Hematopoietic multipotent progenitor cell treated with erythropoietin and hydrocortisone succinate and interleukin-3 and kit ligand, for 15 days (in vitro differentiated cells): ENCODE measurements at places on chromosomes 11 and 22.

GRCh38 chr22:47102648-47103047 is 340.2 kb downstream of the TBC1D22A start:
- no peak for DNase-seq

DNA sequence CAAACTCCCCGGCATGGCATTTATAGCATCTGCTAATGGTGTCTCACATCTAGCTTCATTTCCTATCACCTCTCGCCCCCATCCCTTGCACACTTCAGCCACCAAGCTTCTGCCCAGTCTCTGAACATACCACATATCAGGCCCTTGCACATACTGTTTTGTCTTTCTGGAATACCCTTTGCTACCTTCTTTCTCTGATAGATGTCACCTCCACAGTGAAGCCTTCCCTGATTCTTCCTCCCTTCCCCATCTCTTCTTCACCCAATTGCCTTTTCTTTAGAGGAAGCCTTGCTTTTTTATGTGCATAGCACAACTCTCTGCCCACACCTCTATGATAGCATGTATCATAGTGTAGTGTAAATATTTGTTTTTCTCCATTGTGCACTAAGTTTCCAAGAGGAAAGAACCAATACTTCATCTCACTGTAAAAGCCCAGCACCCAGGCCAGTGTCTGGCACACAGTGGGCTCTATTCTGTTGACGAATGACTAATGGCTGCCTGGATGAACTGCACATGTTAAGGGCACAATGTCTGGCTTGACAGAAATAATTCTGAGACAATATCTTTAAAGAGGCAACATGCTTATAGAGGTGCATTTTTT is 27.8 kb downstream of the P4HA3 start:
- DNase-seq, result no peak

- peak; percentile 97 for DNase-seq
Measured at GRCh38 chr22:20916916-20917810, at the start of gene CRKL. TSS of gene CRKL (plus strand) at chr22:20917407. CDS start at chr22:20917935, 528 bp downstream.

DNA sequence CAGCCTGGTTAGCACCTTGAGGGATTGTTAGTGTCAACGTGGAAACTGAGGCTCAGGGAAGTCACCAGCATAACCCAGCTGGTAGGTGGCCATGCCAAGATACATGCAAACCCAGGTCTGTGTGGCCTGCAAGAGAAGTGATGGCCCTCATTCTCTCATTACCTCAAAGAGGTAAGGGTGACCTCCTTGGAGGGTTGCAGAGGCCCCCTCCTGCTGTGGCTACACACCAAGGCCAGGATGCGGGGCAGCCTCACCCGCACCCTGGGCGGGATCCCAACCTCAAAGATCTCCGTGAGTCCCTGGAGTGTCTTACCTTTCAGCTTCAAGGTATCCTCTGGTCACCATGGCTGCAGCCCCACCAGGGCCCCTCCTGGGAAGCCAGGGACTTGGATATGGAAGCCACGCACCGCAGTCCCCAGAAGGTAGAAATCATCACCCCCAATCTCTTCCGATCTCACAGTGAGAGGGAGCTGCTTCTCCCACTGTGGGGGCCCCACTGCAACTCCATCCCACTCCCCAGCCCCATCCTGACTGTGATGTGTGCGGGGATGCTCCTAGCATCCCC is 95.4 kb downstream of the MORC2 start:
- DNase-seq, result no peak

DNA sequence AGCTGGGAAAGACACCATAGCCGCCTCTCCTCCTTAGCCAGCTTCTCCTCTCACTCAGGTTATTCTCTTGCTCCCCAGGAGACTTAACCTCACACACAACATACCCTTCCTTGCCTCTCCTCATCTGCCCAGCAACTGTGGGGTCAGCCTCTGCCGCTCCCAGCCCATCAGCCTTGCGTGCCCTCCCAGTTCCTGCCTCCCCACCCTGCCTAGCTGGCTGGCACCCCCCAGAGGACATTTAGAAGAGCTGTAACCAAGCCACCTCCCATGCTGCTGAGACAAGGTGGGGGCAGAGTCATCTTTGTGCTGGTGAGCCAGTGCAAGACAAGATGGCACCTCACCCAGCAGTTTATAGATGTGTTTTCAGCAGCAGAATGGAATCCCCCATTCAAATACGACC is 38.2 kb downstream of the TOM1 start:
- DNase-seq, result no peak

DNA sequence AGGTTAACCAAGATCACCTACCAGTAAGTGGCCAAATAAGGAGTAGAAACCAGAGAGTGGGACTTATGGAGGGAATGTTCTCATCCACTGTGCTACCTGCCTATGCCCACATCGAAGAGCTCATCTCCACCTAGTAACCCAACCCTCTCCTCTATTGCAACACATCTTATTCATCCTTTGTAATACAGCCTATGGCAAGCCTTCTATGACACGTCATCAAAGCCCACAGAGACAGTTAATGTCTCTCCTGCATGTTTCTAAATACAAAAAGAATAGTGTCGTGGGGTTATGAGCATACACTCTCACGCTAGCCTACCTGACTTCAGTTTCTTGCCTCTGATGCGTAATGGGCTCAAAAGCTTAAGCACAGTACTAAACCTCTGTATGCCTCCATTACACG is 1158.1 kb upstream of the TENM4 start:
- no peak for DNase-seq

DNA sequence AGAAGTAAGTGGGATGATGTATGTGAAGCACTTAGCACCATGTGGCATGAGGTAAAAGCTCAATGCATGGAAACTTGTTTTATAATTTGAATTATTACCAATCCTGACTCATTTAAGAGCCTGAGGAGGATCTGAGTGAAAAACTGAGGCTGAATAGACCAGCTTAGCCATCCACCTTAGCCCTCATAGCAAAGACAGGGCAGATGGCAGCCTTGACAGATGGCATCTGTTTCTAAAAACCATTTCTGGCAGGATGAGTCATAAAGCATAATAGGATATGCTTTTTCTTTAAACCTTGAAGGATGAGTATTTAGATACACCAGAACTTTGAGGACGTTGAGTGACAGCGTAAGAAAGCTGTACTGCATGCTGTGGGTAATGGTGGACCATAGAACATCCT is 61.0 kb upstream of the NAV2 start:
- DNase-seq, result no peak

- no peak for DNase-seq
Measured at GRCh38 chr11:4084406-4085125, 10.0 kb upstream of the RRM1 start.

DNA sequence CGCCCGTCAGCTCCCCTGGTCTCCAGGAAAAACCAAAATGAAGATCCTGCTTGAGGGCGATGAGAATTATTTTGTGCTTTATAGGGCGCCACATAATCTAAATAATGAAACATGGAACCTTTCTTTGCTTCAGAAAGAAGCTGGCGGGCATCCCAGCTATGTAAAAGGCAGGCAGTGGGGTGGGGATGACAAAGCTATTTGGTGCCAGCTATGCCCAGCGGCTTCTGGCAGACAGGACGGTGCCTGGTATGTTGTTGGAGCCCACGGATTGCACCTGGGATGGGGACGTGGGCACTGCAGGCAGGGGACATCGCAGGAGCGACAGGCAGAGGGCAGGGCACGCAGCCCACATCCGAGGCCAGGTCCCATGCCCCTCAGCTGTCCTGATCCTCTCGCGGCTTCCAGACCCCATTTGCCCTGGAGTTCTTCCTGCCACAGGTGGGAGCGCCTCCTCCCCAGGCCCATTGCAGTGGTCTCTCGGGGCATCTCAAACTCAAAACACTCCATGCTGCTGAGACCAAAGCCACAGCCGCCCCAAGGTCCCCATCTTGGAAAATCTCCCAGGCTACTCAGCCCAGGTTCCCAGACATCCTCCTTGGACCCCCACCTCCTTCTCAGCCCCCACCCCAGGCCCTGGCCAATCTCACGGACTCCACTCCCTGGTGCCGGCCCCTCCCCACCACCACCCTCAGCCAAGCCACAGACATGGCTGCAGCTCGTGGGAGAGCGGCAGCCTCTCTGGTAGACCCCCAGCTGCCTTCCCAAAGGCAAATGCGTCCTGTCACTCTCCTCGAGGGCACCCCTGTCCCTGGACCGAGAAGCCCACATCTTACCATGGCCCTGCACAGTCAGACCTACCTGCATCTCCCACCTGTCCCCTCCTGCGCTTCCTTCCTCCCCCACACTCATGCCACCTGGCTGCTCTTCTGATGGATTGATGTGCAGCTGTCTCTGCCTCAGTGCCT is 45.7 kb downstream of the SHISAL1 start:
- DNase-seq, result no peak

DNA sequence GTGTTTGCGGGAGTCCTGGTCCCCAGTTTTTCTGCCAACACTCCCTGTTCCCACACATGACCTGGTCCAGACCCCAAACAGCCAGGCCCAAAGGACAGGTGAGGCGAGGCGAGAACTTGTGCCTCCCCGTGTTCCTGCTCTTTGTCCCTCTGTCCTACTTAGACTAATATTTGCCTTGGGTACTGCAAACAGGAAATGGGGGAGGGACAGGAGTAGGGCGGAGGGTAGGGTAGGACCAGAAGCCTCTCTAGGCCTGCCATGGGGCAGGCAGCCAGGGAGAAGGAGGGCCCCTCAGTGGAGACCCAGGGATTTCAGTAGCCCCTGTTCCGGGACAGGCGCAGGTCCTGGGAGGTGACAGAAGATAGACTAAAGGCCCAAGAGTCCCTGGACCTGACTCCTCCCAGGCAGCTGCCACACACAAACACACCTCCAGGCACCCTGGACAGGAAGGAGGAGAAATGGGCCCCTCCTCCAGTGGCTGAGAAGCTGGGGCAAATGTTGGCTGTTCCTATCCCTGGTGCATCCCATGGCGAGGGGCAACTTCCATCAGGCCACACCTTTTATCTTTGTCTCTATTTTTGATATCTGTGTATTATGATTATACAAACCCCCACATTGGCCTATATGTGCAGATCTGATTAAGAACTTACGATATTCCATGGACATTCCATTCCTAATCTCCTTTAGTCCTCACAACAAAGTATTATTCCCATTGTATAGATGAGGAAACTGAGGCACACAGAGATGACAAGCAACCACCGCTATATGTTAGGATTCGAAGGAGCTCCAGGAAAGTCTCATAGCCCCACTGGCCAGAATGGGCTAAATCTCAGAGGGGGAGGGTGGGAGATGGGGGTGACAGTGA is 626 bp upstream of the F2 start:
- DNase-seq, result no peak

- DNase-seq, result no peak
Measured at GRCh38 chr11:110903830-110904229, 191.6 kb upstream of the ARHGAP20 start.

DNA sequence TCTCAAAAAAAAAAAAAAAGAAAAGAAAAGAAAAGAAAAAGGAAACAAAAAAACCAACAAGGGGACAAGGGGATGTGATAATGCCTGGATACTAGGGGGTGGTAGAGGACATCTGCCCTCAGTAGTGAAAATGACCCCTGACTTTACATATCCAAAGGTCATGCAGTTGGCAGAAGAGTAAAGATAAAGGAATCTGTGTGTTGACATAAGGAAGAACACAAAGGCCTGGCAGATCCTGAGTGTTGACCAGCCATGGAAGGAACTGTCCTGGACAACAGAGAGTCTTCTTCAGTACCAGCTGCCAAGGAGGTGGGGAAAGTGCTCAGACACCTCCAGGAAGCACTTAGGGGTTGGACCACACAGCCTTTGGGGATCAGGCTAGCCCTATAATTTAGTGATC is 12.6 kb downstream of the SLC43A1 start:
- no peak for DNase-seq

- DNase-seq, result no peak
Measured at GRCh38 chr11:102920118-102920684, 35.3 kb downstream of the MMP13 start.

DNA sequence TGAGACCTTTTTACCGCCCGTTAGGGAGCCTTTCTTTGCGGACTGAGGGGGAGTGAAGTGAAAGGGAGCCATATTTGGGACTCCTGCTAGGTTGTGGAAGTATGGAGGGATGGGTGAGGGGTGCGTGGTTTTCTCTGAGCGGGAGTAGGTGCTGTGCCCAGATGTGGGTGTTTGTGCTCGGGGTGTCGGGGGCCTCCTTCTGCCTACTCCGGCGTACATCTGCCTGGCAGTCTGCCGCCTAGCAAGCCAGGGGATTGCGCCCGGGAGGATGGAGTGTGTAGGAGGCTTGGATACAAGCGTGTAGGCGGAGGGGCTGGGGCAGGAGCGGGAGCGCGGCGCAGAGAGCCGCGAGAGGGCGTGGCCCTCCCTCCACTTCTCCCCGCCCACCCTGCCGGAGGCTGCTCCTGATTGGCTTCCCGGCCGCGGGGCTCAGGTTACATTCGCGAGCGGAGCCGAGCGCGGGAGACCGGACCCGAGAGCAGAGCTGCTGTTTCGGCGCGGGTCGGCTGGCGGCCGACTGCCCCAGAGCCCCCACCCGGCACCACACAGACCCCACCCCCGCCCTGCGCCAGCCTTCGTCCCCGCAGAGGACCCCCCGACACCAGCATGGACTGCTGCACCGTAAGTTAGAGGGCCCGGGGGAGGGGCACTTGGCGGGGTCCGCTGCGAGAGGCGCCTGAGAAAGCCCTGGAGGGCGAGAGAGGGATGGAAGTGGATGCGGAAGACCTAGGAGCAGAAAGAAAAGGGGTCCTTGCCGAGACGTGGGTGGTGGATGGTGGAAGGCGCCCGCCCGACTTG is at the start of gene NRGN:
NRGN (plus strand) TSS at position 464 of the 798 bp plus-strand sequence; CDS start at position 607, 143 bp downstream.
- peak; percentile 71 for DNase-seq

- DNase-seq, result peak; percentile 59
Measured at GRCh38 chr11:504053-504993, 2.7 kb downstream of the RNH1 start.

- no peak for DNase-seq
Measured at GRCh38 chr11:84886344-84886743, 740.8 kb downstream of the DLG2 start.

GRCh38 chr11:15662285-15662684 is 547.6 kb downstream of the INSC start:
- no peak for DNase-seq

DNA sequence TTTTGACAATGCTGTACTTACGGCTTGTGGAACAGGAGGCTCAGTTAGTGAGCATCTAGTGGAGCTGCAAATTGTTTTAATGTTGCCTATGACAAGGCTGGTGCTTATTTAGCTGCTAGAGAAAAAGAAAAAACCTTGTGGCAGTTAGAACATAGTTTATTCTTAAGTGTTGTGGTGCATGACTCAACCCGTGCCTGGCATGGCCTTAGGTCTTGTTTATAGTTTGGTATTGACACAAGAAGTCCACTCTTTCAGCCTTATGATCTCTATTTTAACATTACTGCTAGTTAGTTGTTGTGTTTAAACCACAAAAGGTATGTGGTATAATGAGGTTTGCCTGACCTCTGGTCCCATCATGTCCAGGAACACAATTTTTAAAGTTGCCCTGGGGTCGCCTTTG is 744.6 kb downstream of the FAM181B start:
- no peak for DNase-seq

DNA sequence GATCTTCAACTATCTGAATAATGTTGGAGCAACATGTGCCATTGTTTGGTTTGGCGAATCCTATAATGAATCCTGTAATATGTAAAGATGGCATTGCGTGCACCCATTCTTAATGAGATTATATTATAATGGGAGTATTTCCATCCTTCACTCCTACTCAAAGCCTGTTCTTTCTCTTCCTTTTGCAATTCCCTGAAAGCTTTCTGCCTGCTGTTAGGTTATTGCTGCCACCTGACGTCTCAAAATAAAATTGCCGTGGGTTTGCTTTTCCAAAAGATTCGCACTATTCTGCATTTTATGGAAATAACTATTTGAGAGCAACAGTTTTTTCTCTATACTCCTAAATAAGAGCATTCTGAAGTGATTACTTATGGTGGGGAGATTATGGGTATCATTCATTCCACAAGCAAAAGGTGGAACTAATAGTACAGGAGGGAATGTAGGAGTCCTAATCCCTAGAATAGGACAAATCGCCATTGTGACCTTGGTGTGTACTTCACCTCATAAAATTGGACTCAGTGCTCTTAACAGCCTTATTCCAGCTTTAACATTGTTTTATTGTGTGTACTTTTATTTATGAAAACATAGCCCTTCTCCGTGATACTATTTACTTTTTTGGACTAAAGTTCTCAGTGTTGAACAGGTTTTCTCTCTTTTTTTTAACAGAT is 69.6 kb upstream of the ALKBH3 start:
- no peak for DNase-seq
